GM23338 (cell line): ENCODE measurements at places on chromosomes 7 and 10. TPM values are rescaled to one million over a fixed set of nuclear protein-coding genes. Genes with fewer than 3 reads are reported as not detected.

Gene DOCK1
- 10.7 and 13.2 TPM in 2 replicates for polyA plus RNA-seq

GRCh38 chr7:155566011-155566836, 19.9 kb upstream of the CNPY1 start:
- DNase-seq: no peak

GRCh38 chr10:101297901-101298486, 56.0 kb upstream of the BTRC start:
- peak; percentile 87 for DNase-seq

- no peak for DNase-seq
These were observed 8.0 kb upstream of the CELF2 start for GRCh38 chr10:11009471-11010308.
